ENCODE measurements at places on chromosomes 1 and 21. TPM values are rescaled to one million over a fixed set of nuclear protein-coding genes. Genes with fewer than 3 reads are reported as not detected.

Gene PROK1
- not detected for total RNA-seq

Gene ARTN
- not detected for total RNA-seq

Gene CELA2B
- total RNA-seq = not detected

GRCh38 chr1:171785766-171786165 is 4.3 kb downstream of the METTL13 start:
- no peak overlapping the region for H3K4me3 ChIP-seq
- DNase-seq = no peak
- H3K27me3 ChIP-seq = no peaks in the 10 kb centered on the region
- H3K27ac ChIP-seq = no peak overlapping the region
- H3K36me3 ChIP-seq = peaks cover 48% of the 10 kb centered on the region

DNA sequence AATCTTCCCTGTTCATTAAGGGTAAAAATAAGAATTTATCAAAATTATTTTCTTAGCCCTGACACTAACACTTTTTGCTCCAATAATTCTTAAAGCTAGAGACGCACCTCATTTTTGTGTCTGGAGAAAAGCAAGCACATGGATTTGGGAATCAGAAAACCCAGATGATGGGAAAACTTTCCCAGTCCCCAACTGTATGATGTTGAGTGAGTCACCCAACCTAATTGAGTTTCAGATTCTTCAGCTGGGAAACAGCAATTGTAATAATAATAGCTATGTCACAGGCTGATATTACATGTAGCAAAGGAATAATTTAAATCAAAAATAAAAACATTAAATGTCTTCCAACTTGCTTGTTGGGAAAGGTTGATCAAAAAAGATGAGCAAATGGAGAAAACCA is 159.0 kb downstream of the MIS18A start:
- DNase-seq = no peak
- no peaks in the 10 kb centered on the region for H3K27me3 ChIP-seq
- no peaks in the 10 kb centered on the region for H3K36me3 ChIP-seq
- H3K27ac ChIP-seq = no peak overlapping the region
- H3K4me1 ChIP-seq = no peaks in the 10 kb centered on the region

DNA sequence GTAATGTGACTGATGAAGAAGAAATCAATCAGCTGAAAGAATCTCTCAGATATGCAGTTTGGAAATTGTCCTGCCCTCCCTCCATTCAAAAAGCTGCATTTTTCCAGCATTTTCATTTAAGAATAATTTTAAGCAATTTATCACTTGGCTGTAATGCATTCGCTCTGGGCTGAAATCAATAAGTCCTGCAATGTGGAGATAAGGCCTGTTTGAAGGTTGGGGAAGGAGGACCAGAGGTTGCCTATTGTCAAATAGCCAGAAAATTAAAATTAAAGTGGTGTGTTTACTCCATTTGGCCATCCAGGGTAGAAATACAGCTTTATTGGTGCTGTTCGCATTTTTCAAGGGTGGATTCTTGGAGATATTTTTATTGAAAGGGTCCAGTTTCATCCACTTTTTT is 187.6 kb upstream of the NFIA start:
- no peaks in the 10 kb centered on the region for H3K4me1 ChIP-seq
- H3K36me3 ChIP-seq = no peaks in the 10 kb centered on the region
- H3K27ac ChIP-seq = no peak overlapping the region
- peaks cover 3% of the 10 kb centered on the region for H3K27me3 ChIP-seq
- no peak overlapping the region for H3K4me3 ChIP-seq

GRCh38 chr1:244112041-244112440 is 61.0 kb downstream of the ZBTB18 start:
- peak overlapping the region; percentile 41 for H3K27ac ChIP-seq
- H3K36me3 ChIP-seq = no peaks in the 10 kb centered on the region
- H3K27me3 ChIP-seq = no peaks in the 10 kb centered on the region
- DNase-seq = no peak

- no peaks in the 10 kb centered on the region for H3K36me3 ChIP-seq
- H3K4me3 ChIP-seq = no peak overlapping the region
- no peak overlapping the region for H3K27ac ChIP-seq
- H3K27me3 ChIP-seq = peaks cover 16% of the 10 kb centered on the region
- H3K4me1 ChIP-seq = no peaks in the 10 kb centered on the region
Observed at GRCh38 chr1:1965546-1965945, 38.0 kb downstream of the CFAP74 start.

- H3K4me3 ChIP-seq = no peak overlapping the region
- no peaks in the 10 kb centered on the region for H3K27me3 ChIP-seq
- DNase-seq = peak; percentile 15
- H3K4me1 ChIP-seq = peaks cover 24% of the 10 kb centered on the region
- peaks cover 8% of the 10 kb centered on the region for H3K36me3 ChIP-seq
Observed at GRCh38 chr1:15870421-15870820, 22.9 kb downstream of the SPEN start.

GRCh38 chr1:175128523-175128922 is 60.9 kb downstream of the TNN start:
- no peak overlapping the region for H3K4me3 ChIP-seq
- H3K36me3 ChIP-seq = no peaks in the 10 kb centered on the region
- no peaks in the 10 kb centered on the region for H3K27me3 ChIP-seq
- H3K4me1 ChIP-seq = peaks cover 10% of the 10 kb centered on the region
- no peak overlapping the region for H3K27ac ChIP-seq

Data from osteoblast (primary cell).